GM19239 (cell line): ENCODE measurements at places on chromosomes 1 and 21.
A peak's percentile ranks its signal among the peaks of the same experiment; 100 is the strongest.

- no peak for DNase-seq
These were observed 53.1 kb upstream of the CD55 start for GRCh38 chr1:207268337-207268736.

GRCh38 chr1:241605146-241605805 is 34.9 kb downstream of the CHML start:
- DNase-seq: no peak

- no peak for DNase-seq
These were observed 41.6 kb downstream of the CD58 start for GRCh38 chr1:116529199-116529631.

DNA sequence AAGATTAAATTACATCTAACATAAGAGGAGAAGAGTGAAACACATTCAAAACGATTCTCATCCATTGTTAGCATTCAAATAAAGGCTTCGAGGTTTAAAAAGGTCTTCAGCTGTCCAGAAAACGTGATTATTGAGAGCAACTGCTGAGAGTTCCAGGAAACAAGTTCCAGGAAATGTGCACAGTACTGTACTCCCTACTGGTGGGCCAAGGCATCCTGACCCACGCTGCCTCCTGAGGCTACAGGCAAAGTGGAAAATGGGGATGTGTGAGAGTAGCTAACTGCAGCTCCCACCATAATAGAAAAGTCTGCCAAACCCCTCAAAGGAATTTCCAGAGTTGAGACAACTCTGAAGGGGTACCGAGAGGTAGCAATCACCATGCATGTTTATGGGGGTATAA is 2.0 kb downstream of the VAV3 start:
- no peak for DNase-seq

GRCh38 chr1:102172200-102172599 is 175.5 kb upstream of the OLFM3 start:
- DNase-seq: no peak

DNA sequence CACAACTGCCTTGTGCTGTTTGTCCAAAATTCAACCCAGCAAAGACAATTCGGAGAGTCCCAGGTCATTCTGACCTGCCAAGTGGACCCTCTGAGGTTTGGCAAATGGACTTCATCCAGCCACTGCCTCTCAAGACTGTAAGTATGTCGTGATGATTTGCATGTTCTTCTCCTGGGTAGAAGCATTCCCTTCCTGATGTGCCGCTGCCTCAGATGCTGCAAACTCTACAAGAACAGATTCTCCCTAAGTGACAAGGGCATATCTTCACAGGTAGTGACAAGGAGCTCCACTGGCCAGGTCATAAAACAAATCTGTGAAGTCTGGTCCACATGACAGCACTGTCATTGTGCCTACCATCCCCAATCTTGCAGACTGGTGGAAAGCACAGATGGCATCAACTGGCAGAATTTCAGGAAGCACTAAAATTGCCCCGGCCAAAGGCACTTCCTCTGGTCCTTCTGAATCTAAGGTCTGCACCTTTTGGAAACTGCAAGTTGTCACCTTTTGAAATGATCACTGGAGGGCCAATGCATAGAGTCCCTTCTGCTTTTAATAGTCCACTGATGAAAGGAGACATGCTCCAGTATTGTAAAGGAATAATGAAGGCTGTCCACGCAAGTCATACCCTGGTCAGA is 27.4 kb downstream of the POFUT2 start:
- DNase-seq: no peak

DNA sequence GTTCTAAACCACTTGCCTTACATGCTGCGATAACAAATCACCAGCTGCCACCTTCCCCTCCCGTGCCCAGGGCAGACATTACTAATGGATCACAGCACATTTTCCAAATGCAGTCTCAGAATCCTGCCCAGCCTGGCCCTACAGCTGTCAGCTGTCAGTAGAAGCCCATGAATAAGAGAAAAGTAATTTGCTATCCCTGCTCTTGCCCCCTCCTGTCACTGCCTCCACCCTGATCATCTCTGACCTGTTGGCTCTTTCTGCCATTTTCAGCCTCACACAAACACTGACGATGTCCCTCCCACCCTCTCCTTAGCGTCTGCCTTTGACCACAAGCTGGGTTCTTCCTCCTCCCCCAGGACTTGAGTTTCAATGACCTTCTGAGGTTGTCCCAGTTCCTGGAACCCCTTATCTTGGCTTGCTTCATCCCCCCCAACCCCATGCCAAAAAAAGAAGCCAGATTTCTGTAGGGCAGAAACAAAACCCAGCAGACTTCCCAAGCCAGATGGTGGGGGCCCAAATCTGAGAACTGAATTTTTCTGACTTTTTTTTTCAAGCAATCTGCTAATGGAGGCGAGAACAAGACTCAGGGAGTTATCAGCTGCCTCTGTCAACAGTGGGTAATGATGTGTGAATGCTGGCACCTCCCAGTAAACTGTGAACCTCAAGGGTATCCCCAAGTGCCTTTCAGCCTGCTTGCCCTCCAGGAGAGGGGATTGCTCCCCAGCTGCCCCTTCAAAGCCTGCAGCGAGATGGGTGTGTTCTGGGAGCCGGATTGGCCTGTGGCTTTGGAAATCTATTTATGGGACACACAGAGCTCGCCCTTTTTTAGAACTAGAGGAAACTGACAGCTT is 216.5 kb upstream of the VAMP3 start:
- DNase-seq: no peak

DNA sequence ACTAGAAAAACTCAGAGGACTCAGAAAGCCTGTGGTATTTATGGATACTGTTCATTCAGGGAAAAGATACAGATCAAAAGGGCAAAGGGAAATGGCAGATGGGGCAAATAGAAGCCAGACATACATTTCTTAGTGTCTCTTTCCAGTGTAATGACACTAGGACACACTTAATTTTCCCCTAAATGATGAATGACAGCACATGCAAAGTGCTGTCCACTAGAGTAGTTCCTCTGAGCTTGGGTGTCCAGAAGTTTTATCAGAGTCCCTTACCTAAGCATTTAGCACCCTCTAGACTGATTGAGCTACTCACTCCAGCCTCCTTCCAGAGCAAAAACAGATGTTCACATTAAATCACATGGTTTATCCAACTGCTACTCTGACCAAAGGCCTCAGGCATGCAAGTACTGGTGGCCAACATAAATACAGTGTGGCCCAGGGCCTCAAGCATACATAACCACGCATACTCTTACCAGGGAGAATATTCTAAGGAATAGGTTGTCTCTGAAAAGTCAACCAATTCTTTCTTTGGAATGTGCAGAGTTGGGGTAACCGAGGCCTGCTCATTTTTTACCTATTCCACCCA is 166.9 kb downstream of the NCAM2 start:
- no peak for DNase-seq

DNA sequence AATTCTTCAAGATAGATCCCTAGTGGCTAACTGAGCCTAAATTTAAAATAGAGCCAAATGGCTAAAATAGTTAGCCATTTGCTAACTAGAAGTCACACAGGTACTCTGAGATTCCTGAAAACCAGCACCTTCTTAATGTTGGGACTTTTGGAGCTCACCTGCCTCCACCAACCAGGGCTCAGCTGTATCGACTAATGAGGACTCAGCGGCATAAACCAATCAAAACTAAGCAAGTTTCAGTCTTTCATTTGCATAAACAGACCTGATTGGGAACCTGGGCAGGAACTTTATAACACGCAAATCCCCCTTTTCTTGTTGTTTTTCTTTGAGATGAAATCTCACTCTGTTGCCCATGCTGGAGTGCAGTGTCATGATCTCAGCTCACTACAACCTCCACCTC is 28.5 kb downstream of the TNFRSF9 start:
- no peak for DNase-seq

DNA sequence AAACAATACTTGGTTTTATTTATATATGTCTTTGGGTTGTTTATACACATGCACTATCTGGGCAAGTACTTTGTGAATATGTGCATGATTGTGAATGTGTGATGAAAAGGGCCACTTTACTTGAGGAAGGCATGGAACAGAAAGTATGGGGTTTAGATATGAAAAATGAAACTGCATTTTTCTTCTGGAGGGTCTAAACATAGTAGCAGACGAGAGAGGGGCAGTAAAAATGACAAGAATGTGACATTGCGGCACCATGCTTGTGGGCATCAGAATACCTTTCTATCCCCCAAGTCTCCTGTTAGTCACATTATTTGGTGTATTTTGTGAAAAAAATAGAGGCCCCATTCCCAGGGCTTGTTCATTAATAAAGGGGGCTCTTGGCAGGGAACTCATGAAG is 15.4 kb upstream of the MPZL1 start:
- DNase-seq: no peak

DNA sequence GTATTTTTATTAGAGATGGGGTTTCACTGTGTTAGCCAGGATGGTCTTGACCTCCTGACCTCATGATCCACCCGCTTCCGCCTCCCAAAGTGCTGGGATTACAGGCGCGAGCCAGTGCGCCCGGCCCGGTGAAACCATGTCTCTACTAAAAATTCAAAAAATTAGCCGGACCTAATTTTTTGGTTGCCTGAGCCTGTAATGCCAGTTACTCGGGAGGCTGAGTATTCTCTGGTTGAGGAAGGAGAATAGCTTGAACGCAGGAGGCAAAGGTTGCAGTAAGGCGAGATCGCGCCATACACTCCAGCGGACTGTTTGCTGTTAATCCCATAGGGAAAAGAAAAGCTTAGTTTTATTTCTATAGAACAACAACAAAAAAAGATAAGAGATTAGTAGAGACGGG is 29.9 kb upstream of the HJV start:
- DNase-seq: no peak

DNA sequence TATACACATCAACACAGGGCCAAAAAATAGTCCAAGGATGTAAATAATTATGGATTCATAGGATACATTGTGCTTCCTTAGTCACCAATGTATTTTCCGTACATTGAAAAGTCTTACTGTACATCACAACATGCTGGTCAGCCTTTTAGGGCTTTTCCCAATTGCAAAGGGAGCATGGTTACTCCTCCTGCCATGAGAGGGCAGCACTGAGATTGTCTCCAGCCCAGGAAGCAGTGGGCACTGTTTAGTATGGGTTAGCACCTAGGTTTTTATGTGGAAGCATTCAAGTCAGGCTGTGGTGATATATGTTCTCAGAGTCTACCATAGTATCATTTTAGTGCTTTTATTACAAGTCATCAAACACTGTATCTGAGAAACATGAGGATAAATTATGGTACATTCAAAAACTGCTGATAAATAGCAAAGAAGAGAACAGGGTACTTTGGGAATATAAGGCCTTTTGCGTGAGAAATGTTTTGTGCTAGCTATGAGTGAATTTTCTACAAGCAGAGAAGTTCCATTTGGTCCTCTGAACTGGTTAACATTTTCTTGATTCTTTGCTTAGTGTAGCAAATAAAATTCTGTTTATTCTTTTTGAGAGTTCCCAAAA is 34.0 kb downstream of the ST6GALNAC5 start:
- peak; percentile 30 for DNase-seq

DNA sequence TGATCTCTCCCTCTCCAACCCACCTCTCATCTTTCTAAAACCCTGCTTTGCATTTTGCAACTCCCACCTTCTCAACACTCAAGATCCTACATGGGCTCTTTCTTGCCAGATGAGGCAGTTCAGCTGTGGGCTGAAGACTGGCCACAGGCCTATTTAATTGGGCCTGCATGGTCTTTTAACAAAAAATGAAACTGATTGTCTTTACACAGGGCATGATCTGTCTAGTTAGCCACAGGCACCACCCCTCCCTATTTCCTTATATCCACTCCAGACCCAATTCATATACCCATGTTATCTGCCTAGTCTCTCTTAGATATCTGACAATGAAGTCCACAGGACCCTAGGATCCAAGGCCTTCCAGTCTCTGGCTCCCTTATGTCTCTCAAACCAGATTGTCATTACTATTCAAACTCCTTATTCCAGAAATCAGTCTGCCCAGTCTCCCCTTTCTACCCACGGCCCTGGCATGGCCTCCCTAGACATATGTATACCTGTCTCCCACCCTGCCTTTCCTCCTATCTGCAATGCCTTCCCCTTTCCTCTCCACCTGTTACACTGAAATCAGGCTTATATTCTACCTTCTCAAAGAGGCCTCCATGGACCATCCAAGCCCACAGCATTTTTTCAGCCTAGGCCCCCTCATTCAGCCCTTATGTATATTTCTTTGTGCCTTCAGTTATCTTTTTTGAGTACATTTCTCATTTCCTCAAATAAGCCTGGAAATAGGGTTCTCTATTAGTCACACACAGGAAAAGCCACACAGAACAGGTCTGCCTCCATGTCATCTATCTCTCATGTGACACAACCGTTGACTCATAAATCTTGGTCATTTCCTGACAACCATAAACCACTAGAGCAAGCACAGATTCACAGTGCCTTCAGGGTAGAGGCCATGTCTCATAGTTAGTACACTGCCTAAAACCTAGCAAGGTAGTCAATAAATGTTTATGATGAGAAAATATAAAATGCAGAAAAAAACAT is 39.0 kb downstream of the LPAR3 start:
- peak; percentile 20 for DNase-seq
